ENCODE measurements at places on chromosomes 13 and 19.

DNA sequence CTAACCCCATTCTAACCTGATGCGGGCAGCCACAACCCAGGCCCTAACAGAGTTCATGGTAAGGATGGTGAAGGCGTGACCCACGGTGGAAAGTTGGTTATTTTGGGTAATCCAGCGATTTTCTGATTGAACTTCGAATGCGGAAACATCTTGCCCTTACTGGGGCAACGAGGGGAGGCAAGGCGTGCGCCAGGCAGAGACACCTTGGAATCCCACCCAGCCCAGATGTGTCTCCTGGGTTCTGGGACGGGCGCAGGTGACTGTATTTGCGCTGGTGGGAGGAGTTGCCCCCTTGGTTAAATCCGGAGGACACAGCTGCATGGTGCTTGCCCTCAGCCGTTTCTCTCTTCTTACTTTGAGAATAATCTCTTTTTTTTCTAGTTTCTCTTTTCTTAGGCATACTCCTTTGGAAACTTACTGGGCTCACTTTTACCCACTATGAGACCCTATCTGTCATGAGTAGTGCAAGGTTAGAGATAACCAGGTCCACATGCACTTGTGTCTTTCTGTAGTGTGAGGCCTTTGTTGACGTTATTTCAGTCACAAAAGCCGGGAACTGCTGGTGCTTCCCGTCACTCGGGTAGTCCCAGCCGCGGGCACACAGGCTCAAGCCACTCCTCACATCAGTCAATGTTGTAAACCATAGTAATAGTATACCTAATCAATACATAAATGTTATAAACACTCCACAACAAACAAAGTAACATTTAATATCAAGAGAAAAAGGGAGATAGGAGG, 81.5 kb downstream of the ATP11A start:
- DNase-seq: no peak

DNA sequence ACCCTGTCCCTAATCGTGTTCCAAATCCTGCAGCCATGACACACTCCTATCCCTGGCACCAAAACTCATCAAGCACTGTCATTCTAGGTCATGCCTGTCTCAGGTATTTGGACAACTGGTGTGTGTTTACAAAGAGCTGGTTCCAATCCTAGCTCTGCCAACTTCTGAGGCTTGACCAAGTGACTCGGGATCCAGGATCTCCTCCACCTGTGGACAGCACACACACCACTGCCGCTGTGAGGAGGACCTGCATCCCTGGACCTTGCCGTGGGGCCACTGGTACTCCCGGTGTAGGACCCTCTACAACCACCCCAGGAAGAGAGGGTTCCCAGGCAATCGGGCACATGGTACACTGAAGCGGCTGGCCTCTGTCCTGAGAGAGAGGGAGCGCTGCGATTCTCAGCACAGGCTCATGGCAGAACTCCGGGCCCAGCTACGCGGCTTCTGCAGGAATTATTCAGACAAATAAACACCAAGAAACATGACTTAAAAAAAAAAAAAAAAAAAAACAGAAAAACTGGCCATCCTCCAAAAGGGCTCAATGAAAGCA, 20.4 kb downstream of the MLLT1 start:
- DNase-seq: no peak

DNA sequence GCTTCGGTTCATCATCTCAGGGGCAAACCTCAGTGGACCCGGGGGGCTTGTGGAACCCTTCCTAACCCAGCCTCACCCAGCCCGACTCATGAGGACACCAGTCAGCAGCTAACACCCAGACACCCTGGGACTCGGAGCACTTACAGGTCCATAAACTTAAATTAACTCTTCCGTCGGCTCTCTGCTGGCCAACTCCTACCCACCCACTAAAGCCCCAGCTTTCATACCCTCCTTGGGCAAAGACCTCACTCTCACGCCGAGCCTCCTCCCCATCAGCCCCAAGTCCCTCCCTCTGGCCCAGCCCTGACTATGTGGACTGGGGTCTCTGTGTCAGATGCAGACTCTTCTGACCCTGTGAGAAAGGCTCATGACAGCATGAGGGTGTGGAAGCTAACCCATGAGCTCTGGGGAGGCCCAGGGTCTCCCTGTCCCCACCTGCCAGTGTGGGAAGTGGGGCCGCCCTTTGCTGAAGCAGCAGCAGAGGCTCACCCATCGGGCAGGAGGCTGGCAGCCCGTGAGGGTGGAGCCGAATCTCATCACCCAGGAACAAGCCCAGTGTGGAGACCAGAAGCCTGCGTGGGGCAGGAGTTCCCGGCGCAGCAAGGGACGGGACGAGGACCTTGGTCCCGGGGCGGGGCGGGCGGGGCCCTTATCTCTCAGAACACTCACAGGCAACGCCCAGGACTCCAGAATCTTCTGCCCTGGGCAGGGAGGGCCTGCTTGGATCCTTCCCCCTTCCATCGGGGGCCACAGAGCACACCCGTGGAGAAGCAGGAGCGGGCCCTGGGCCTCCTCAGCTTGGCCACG, 19.8 kb downstream of the TCF3 start:
- no peak for DNase-seq

DNA sequence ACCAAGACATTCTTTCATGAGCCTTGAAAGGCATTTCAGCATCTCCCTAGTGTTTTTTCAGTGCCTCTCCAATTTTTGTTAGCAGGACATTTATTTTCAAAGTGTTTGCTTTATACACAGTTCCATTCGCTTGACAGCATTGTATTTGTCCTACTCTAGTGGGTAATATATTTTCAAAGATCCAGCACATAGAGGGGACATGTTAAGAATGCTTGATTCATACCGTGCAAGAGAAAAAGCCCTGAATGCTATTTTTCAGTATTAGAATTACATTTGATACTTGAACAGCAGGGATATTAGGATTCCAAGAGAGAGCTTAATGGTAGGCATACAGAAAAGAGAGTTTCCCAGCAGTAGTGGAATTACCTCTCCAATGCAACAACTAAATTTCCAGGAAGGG, 21.3 kb downstream of the ERICH6B start:
- DNase-seq: no peak

DNA sequence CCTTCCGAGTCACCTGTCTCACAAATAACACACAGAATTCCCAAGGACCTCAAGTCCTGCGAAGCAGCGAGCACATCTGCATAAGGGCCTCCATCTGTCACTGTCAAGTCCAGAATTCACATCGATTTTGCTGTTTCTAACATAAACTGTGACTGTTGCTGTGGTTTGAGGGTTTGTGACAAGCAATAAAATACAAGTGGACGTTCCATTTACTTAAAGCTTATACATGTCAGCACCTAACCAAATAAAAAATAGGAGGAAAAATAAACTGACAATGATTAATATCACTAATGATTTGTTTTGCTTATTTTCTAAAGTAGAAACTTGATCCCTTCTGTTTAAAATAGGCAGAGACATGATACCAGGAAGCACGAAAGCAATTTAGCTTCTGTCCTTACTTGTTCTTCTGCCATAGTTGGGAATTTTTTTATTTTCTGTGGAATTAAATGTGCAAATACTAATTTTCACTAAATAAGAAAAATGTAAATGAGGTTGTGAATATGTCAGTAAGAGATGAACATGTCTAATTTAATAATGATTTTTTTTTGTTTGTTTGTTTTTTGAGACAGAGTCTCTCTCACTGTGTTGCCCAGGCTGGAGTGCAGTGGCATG, 279.1 kb downstream of the FGF9 start:
- no peak for DNase-seq

- no peak for DNase-seq
Measured at GRCh38 chr19:5933391-5934068, 19.5 kb downstream of the CAPS start.

GRCh38 chr19:41264581-41265394, 616 bp downstream of the HNRNPUL1 start:
- DNase-seq: peak; percentile 39

- DNase-seq: no peak
Measured at GRCh38 chr19:38513762-38514167, 80.3 kb downstream of the RYR1 start.

GRCh38 chr13:52961987-52962386, 66.6 kb upstream of the OLFM4 start:
- no peak for DNase-seq

- no peak for DNase-seq
Measured at GRCh38 chr13:102703726-102704035, 8.8 kb upstream of the METTL21C start.

- no peak for DNase-seq
Measured at GRCh38 chr19:58558066-58558622, at the start of gene UBE2M. Gene UBE2M (minus strand): TSS chr19:58558611. CDS start chr19:58558381, 230 bp downstream.

- no peak for DNase-seq
Measured at GRCh38 chr13:53152057-53152421, 123.4 kb downstream of the OLFM4 start.

All from NCI-H2081 (cell line).